Choroid plexus epithelial cell (primary cell): ENCODE measurements at places on chromosomes 3 and 15.

DNA sequence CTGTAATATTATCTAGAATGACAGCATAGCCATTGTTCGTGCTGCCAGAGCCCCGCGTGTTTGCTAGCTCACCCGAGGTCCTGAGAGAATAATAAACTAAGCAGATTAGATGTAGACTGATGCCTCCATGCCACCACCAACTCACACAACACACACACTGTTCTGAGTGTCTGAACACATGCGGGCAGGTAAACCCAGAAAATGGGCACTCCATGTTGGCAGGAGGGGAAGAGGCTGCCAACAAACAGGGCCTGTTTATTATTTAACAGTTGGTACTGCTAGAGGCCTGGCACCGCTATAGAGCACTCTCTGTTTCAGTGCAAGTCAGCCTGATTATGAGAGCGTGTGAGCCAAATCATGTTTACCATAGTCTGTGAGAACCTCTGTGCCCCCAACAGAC lies 299.0 kb downstream of the ZBTB20 start:
- DNase-seq: no peak

DNA sequence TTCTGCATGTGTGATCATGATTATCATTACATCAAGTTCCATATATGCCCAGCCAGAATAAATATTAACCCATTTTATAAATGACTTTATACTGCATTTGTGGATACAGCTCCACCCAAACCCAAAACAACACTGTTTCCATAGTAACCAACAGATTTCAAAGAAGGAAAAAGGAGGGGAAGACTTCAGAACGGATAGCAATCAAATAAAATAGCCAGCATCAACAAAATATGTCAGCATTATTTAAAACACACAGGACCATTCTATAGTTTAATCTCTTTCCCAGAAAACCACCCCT lies 114.4 kb downstream of the FOXP1 start:
- no peak for DNase-seq

- DNase-seq: no peak
These were observed 309.9 kb upstream of the UMPS start for GRCh38 chr3:124420392-124420791.

DNA sequence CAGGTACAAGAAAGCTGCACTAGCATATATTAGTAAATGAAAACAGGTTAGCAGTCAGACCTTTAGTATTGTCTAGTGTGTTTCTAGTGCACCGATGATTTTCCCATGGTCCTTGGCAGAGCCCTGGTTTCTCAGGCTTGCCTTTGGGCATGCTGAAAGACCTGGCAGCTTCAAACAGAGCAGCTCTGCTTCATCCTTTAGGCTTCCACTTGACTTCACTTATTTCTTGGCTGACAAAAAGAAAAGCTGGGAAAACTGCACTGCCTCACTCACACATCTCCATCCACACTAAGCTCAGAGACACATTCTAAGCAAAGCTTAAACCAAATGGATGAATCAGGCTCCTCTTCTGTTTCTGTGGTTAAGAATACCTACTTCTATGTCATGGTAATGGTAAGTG lies 374.8 kb upstream of the PDZRN3 start:
- DNase-seq: no peak

DNA sequence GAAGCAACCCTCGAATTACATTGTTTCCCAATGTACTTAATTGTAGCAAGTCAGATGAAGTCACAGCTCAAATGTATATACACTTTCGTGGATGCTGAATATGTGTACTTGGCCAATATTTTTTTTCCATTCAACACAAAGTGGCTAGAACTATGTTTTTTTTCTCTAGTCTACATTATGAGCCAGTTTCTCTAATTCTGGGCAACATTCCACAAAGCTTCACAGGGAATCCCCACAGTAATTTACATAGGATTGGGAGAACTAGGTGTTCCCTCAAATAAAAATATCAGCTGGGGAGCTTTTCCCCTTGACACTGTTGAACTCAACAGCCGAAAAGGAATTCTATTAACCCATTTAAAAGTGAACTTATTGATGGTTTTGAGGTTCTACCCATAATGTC lies 493.1 kb downstream of the MECOM start:
- no peak for DNase-seq

DNA sequence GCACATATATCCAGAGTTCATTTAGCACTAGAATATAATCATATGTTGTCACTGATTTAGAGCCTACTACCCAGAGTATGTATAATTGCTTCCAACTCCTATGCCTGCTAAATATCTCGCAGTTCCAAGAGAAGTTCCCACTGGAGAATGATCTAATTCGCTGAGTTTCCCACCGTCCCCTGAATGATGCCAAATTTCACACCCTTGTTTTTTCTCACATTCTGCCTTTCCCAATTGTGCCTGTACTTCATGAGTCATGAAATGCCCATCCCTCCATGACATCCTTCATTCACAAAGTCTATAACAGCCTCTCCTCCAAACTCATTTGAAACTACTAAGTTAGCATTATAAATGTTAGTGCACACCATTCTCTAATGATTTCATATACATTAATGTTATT lies 177.2 kb downstream of the CBLB start:
- no peak for DNase-seq

- no peak for DNase-seq
These were observed 217.0 kb upstream of the ICE2 start for GRCh38 chr15:60695713-60696522.

DNA sequence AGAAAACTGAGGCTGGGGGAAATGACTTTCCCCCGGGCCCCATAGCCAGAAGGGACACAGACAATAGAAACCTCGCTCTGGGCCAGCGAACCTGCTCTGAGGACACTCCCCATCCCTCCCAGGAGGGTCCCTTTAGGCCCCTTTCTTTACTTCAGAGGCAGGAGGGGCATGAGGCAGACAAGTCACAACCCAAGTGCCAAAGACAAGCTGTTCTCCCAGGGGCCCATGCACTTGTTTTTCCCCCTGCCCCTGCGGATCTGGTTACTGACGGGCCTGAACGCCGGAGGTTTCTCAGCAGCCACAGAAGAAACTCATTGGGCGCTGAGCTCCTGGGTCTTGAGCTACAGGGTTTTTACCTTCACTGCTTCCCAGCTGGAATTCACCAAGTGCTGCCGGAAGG lies 9.8 kb downstream of the PGPEP1L start:
- DNase-seq: no peak

DNA sequence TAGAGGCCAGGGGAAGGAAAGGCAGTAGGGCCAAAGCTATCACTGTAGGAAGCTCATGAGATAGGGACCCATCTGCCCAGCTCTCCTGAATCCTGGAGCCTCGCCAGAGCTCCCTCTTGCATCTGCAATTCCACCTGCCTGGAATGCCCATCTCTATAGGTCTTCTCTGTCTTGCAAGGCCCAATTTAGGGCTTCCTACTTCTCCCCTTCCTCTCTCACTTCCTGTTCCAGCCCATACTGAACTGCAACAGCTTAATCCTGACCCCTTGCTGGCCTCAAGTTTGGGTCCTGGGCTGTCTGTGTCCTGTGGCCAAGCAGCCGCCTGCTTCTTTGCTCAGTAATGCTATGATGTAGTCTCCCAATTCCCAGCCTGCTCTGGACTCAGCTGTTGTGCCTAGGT lies 3.6 kb upstream of the PTPN23 start:
- no peak for DNase-seq

- DNase-seq: peak; percentile 91
These were observed 290.0 kb downstream of the ADAMTSL3 start for GRCh38 chr15:83943849-83944404.

- DNase-seq: no peak
These were observed 550.4 kb upstream of the SGO1 start for GRCh38 chr3:20736287-20736852.

- no peak for DNase-seq
These were observed 7.2 kb downstream of the DNASE1L3 start for GRCh38 chr3:58203541-58203940.

DNA sequence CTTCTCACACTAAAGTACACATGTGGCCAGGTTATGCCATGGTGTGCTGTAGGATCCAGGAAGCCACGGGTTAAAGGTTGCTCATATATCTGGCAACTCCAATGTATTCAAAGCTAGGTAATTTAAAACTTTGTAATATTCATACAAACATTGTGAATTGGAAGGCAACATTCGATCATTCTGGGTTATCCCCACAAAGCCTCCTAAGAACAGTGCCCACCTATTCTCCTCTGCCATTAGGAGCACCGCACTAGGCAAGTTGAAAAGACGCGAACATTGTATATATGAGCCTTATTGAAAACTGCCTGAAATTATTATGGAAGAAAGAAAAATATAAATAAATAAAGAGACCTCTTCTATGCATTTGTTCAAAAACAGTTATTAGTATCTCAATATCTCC lies 228.2 kb downstream of the IGSF11 start:
- no peak for DNase-seq

- DNase-seq: no peak
These were observed 4.3 kb downstream of the PFKFB4 start for GRCh38 chr3:48552111-48552951.

- DNase-seq: no peak
These were observed 6.5 kb downstream of the FOXP1 start for GRCh38 chr3:71577011-71577410.

DNA sequence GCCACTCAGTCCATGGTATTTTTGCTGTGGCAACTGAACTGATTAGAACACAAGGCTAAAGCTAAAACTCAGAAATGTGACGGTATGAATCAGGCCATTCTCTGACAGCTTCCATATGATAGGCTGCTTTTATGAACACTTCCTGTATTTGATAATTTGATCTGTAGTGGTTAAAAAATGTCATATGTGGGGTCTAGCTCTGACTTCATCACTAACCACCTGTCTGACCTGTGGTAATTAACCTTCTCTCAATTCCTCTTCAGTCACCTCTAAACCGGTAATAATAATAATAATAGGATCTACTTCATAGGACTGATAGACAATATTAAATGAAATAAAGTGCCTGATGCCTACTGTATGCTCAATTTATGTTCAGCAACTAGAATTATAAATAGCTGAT lies 223.2 kb downstream of the MBNL1 start:
- no peak for DNase-seq

DNA sequence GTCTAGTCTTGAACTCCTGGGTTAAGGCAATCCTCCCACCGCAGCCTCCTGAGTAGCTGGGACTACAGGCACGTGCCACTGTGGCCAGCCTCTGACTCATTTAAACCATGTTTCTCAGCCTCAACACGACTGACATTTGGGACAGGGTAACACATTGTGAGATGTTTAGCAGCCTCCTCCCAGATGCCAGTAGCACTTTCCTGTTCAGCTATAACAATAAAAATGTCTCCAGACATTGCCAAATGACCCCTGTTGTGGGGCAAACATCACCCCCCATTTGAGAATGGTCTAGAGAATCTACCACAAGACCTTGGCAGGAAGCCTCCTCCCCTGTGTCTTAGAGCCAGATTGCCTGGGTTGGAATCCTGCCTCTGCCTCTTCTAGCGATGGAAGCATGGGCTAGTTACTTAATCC lies 8.4 kb downstream of the TMEM40 start:
- DNase-seq: peak; percentile 62

DNA sequence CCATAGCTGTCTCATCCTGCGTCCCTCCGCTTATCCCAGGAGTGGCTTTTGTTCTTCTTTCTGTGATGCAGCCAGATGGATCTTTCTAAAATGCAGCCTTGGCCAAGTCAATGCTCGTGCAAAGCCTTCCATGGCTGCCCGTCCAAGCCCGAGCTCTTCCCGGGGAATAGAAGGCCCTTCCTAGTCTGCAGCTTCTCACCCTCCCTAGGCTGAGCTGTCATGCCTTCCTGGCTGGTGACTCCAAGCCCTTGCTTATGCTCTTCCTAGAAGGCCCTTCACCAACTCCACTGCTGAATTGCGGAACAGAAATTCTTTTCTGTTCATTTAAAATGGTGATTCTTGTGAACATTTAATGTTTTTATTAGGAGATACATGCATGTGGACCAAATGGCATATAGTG lies 95.9 kb downstream of the SMAD6 start:
- DNase-seq: no peak

DNA sequence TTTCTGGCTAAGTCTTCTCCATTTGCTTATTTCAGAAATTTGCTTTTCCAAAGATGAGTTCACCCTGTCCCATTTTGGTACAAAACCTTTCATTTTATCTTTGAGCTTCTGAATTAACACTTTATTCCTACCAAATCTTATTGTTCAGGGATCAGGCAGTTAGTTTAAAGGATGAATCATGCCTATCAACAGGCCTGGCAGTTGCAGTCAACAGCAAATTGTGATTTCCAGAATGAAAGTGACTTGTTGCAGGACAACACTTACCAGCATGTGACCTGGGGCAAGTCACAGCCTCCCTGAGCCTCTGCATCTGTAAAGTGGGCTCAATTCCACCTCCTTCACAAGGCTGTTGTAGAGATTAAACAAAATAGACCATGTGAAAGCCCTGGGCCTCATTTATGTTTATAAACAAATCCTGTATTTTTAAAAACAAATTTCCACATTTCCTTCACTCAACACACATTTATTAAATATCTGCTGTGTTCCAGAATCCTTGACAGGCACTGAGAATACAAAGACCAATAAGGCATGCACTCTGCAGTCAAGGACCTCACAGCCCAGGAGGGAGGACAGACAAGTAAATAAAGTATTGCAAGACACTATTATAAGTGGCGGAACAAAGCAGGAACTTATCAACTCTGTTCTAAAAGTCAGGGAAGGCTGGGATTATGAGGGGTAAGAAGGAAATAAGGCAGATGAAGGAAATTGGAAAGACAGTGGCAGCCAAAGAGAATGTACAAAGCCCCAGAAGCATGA lies 359.1 kb upstream of the IL12A start:
- DNase-seq: no peak

GRCh38 chr3:105349684-105350387 lies 16.9 kb upstream of the ALCAM start:
- no peak for DNase-seq

DNA sequence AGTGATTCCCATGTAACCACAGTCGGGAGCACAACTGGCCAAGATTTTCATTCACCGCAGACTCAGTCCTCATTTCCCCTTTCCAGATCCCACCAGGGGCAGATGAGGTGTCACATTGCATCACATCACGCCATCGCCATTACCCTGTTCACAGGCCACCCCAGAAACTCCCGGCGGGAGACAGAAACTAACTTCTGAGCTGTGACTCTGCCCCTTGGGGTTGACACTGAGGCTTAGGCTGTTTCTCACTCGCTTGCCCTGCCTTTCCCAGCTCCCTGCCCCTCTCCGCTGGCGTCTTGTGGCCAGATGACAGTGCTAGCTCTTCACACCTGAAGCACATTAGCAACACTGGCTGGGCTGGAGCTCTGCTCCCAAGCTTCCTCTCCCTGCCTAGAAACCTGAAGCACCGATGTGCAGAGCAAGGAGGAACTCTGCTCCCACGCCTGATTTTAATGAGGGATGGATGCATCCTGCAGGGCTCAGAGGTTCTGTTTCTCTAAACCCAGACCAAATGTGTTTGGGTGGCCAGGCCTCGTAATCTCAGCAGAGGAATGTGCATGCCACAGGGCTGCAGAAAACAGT lies 88.8 kb upstream of the CTDSPL start:
- no peak for DNase-seq

- no peak for DNase-seq
These were observed 48.4 kb upstream of the LIMD1 start for GRCh38 chr3:45546126-45546620.

- no peak for DNase-seq
These were observed 89.8 kb downstream of the KLHL25 start for GRCh38 chr15:85704720-85705429.
